ENCODE measurements at places on chromosomes 12 and 14.

DNA sequence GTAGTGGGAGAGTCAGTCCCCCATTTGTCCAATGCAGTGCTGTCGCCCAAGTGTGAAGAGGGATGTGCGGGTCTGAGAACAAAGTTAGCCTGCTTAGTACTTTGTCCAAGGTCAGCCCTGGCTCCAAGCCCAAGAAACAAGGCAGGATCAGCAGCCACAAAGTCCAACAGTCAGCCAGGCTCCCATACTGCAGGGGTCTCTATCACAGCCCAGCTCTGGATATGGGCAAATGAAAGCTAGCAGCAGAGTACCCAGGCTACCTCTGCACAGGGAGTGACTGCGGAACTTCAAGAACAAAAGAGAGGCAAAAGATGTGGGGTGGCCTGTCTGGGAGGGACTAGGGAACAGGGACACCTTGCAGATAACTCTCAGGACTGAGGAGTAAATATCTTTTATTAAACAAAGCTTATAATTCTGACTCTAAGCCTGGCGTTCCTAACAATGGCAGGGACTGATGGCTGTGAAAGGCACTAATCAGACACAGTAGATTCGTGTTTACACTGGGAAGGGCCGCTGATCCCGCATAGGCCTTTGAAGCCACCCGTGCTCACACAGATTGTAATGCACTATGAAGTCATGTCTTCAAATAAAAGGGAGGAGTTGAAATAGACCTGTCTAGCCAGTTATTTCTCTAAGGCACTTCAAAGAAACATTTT lies 91.0 kb upstream of the EEA1 start:
- DNase-seq, result no peak

GRCh38 chr14:92884410-92884809 lies 38.5 kb upstream of the CHGA start:
- no peak for DNase-seq

- no peak for DNase-seq
These were observed 194.4 kb upstream of the PPFIA2 start for GRCh38 chr12:81953541-81953940.

DNA sequence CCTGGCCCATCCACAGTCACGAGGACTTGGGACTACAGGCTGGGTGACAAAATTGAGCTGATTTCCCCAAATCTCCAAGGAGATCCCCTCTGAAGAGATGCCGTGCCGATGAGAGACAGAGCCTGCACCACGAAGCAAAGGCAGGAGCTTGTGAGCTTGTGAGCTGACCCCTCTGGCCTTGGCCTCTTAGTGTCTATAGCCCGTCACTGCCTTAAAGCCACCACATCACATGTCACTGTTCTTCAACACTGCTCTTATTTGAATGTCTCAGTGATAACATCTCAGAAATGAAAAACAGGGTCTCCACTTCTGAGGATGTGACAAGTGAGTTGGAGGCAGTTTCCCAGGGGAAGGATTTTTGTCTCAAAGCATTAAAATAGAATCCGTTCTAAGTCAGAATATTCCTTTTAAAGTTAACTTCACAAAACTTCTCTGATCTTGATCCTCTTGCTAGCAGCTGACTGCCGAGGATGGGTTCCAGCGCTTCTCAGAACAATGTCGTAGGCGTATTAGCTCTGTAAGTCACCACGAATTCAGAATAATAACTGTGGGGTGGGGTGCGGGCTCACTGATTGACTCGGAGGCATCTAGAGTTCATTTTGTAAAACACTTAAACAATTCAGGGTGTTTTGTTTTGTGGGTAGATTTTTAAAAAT lies 37.5 kb downstream of the CHST11 start:
- no peak for DNase-seq

- no peak for DNase-seq
These were observed 352.9 kb upstream of the OR4E1 start for GRCh38 chr14:22026527-22026926.

- DNase-seq, result no peak
These were observed 19.8 kb downstream of the LEMD3 start for GRCh38 chr12:65189028-65189718.

- DNase-seq, result no peak
These were observed 8.8 kb downstream of the IKBIP start for GRCh38 chr12:98635657-98636323.

DNA sequence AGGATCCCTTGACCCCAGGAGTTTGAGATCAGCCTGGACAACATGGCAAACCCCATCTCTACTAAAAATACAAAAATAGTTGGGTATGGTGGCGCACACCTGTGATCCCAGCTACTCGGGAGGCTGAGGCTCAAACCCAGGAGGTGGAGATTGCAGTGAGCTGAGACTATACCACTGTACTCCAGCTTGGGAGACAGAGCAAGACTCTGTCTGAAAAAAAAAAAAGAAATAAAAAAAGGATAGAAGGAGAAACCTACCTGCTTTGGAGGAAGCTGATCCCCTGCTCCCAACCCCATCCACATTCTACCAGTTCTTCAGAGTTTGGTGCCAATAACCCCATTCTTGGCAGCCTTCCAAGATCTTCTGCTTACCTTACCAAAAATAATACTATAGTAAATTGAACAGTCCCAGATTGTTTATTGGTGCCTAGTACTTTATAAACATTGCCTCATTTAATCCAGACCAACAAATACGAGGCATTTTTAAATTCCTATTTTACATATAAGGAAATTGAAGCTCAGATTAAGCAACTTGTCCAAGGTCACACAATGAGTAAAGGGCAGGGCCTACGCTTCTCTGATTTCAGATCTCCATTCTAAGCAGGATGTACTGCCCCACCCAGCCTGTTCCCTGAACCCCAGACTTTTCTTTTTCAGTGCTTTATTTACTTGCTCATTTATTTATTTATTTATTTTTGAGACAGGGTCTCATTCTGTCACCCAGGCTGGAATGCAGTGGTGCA lies 33.2 kb upstream of the FAM222A start:
- no peak for DNase-seq
